ENCODE measurements at places on chromosomes 5 and 9.

GRCh38 chr9:80538976-80539375, 967.2 kb downstream of the TLE4 start:
- no peak for DNase-seq

DNA sequence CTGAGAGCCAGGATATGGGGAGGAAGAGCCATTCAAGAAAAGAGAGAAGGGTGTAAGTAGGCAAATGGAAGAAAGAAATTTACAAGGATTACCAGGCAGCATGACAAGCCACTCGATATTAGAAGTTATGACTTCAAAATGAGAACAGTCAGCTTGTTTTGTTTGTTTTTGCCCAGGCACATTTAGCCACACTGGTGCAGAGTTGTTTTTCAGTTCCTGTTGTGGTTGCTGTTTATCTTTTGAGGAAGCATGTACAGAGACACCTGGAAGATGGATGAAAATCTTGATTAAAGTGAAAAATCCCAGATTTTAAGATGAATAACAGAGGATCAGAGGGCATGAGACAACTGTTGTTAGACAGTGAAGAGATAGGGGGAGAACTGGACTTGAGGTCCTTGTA, 199.1 kb downstream of the MTRR start:
- DNase-seq, result no peak

DNA sequence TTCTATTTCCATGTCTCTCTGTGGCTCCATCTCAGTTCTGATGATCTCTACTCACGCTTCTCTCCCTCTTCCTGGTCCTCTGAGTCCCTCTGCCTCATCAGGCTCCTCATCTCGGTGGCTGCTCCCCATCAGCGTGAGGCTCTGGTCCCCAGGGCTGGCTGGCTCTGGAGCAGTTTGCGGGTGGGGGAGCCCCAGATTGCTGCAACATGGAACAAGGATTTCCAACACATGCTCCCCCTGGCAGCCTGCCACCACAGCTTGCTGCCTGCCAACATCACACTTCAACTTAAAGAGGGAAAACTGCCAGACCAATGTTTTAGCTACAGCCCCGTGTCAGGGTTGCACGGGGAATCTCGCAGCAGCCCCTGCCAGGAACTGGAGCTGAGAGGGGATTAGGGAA, 77.2 kb upstream of the NEK6 start:
- DNase-seq, result peak; percentile 67

DNA sequence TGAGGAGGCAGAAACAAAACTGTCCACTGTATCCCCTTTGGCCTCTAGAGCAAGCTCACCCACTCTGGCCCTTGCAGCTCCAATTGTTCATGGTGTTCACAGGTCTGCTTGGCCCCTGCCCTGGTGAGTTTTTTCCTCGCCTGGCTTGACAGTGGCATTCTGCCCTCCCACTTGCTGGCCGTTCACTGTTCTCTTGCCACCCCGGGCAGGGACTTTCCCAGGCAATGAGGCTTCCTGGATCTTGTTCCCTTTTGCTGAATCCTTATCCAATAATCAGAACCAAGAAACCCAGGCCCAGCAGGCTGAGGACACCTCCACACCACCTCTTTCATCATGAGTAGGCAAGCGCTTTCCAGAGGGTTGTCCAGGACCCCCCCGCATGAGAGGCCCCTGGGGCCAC, 31.2 kb downstream of the ZNF618 start:
- DNase-seq, result no peak

DNA sequence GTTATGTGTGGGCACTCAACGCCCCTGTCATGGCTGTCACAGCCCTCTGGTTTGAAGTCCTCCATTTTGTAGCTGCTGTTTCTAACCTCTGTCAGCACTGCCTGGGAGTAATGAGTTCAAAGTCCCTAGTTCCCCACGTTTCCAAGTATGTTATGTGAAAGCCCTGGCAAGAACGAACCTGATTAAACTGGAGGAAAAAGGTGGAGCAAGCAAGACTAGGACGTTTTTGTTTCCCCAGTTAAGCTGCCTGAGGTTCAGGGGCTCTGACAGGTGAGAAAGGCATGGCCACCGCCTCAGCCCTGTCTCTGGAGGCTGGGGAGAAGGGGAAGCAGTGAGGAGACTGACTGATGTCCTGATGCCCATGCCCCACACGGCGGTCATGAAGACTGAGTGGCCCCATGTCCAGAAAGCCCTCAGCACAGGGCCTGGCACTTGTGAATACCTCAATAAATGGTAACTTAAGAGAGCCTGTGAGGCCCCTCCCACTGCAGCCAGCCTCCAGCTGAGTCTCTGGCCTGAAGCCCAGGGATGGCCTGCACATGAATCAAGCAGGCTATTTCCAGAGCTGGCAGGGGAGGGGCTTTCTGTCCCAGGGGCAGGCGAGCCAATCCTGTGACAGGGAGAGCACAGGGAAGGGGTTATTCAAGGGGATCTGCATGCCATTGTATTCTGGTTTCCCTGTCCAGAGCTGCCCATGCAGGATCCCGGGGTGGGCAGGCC, 61.8 kb downstream of the PFDN1 start:
- DNase-seq, result no peak

- DNase-seq, result no peak
Observed at GRCh38 chr9:17628624-17629023, 49.8 kb downstream of the SH3GL2 start.

DNA sequence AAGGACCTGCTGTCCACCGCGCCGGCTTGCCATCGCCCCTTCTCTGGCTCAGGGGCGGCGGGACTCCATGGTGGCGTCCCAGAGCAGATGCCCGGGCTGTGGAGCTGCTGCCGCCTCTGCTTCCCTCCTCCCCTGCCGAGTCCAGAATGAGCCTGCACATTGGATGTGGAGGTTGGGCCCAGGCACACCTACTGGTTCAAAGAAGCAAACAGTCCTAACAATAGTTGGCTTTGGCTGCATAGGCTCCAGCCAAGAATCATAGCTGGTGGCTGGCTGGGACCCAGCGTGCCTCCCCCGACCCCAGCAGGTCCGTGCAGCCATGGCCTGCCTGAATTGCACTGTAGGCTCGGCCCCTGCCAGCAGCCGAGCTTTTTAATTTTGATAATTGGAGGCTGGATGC, 25.8 kb downstream of the ADAMTSL2 start:
- no peak for DNase-seq

GRCh38 chr5:176178789-176179188, 59.4 kb upstream of the SIMC1 start:
- DNase-seq, result no peak

GRCh38 chr9:94298949-94299599, 29.4 kb downstream of the NUTM2F start:
- DNase-seq, result no peak

DNA sequence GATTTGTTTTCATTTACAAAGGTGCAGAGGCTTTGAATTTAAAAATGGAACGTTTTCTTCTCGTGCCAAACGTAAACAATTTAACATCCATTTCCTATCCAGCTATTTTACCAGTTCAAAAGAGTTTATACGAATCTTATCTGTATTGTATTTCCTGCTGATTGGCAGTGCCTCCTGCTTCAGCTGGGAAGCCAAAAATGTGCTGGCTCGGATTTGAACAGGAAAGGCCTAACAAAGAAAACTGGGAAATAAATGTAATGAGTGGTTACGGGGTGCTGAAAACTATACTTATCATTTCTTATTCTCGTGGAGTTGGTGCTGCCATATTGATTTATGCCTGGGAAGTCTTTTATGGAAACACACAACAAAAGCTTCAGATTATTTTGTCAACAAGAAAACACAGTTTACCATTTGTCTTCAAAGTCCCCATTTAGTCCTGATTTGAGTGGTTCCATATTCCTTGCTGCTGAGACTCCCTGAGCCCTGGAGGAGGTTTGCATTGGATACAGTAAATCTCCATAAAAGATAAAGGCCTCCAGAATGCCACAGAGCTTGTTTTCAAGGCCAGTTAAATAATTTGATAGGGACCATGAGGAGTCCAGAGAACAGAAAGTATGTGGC, 507.4 kb downstream of the RASEF start:
- no peak for DNase-seq

- DNase-seq, result no peak
Observed at GRCh38 chr9:116905171-116905588, 218.1 kb downstream of the TRIM32 start.

GRCh38 chr9:99167119-99167518, 54.6 kb downstream of the ALG2 start:
- no peak for DNase-seq

GRCh38 chr5:8691221-8691620, 822.3 kb downstream of the MTRR start:
- no peak for DNase-seq

DNA sequence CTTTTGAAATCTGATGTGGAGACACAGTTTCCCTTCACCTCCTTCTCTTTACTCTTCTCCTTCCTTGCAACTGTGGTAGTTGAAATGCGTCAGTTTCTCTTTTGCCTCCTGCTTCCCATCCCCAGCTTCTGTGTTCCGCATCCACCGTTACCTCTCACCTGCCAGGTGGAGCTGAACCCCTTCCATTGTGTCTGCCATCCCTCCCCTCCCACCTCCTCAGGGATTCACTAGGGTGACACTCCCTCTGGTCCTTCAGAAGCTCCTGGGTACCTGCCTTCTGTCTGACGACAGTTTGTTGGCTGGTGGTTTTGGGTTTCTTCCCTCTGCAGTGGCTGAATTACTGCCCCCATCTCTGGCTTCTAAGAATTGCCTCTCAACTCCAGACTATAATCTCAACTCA, 132.1 kb downstream of the SLC24A2 start:
- peak; percentile 87 for DNase-seq

GRCh38 chr9:92657296-92658094, 12.4 kb downstream of the IPPK start:
- DNase-seq, result no peak

GRCh38 chr9:133771486-133772482, 33.6 kb upstream of the SARDH start:
- no peak for DNase-seq

- DNase-seq, result no peak
Observed at GRCh38 chr5:93349613-93350012, 231.4 kb downstream of the NR2F1-AS1 start.

- peak; percentile 34 for DNase-seq
Observed at GRCh38 chr9:93052791-93053540, 5.5 kb upstream of the SUSD3 start.

DNA sequence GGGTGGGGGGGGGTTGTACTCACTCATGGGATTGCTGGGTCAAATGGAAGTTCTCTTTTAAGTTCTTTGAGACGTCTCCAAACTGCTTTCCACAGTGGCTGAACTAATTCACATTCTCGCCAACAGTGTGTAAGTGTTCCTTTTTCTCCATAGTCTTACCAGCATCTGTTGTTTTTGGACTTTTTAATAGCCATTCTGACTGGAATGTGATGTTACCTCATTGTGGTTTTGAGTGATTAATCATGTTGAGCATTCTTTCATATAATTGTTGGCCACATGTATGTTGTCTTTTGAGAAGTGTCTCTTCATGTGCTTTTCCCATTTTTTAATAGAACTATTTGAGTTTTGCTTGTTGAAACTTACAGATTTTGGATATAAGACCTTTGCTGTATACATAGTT, 94.9 kb upstream of the PLPPR1 start:
- DNase-seq, result no peak

DNA sequence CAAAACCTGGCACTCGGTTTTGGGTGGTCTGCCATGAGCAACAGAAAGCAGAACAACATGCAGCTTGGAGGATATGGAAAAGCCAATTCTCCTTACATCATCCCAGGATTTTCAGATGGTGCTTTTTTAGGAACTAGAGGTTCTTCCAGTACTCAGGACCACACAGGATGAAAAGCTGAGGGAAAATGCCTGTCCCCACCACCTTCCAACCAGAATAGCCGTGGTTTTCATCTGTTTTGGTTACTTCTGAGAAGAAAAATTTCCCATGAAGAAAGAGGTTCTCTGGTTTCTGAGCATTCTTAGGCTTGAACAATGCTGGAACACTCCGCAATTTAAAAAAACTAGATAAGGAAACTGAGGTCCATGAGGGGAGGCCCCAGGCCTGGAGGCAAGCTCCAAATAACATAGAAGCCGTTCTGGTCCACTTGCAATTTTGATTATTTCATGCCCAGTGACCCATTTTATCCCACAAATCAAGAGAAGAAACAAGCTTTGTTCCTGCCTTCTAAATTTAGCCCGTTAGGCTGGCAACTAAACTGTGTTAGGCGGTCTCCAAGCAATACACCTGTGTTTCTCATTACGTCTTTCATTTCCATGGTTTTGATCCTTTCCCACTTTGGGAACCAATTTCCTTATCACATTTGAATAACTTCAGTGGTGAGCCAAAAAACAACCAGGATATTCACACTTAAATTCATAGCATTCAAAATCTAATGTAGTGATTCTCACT, 79.2 kb upstream of the SPIN1 start:
- DNase-seq, result no peak

DNA sequence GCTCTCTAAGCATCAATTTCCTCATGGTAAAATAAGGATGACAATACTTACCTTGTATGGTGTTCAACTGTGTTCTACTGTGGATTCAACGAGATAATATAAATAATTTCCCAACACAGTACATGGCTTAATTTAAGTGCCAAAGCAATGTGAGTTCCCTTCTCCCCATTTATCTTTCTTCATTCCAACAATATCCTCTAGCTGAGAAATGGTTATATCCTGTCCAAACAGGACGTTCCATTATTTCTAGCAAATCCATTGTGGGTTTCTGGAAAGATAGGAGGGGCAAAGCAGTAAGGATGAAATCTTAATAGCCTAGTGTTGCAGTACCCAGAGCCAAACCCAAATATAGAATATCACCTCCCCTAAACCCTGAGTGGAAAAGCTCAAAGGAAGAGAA, 22.0 kb downstream of the ABCA1 start:
- DNase-seq, result no peak

DNA sequence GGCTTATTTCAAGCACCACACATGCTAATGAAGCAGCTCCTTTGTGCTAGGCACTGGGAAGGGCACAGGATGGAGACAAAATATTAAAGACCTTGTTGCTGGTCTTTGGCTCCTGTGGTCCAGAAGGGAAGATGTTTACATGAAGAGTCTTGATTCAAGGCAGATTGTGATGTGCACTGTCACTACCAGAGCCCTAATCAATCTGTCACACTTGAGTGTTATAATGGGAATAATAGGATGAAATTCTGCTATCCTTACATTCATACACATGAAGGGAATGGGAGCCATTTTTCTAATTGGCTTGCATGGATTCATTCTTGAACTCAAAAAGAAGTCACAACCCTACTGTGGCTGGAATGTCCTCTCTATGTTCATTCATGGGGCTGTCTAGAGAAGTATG, 203.0 kb downstream of the SEC61B start:
- no peak for DNase-seq

GRCh38 chr5:135835766-135836165, 1.3 kb downstream of the SLC25A48 start:
- no peak for DNase-seq

GRCh38 chr5:55918087-55919035, 67.2 kb downstream of the IL31RA start:
- DNase-seq, result no peak

GRCh38 chr5:15236911-15237508, 263.0 kb upstream of the FBXL7 start:
- DNase-seq, result no peak

- no peak for DNase-seq
Observed at GRCh38 chr9:80382211-80382891, 810.6 kb downstream of the TLE4 start.

GRCh38 chr9:136047775-136048559, 47.1 kb downstream of the NACC2 start:
- DNase-seq, result no peak

GRCh38 chr9:125764198-125764597, 17.0 kb downstream of the PBX3 start:
- no peak for DNase-seq

Data from NCI-H524 (cell line).